Stimulated activated CD8-positive, alpha-beta memory T cell treated with anti-CD3 and anti-CD28 coated beads, Interleukin-4, amount 100 ng/mL, for 4 hours (primary cell): ENCODE measurements at places on chromosomes 2 and 18.

DNA sequence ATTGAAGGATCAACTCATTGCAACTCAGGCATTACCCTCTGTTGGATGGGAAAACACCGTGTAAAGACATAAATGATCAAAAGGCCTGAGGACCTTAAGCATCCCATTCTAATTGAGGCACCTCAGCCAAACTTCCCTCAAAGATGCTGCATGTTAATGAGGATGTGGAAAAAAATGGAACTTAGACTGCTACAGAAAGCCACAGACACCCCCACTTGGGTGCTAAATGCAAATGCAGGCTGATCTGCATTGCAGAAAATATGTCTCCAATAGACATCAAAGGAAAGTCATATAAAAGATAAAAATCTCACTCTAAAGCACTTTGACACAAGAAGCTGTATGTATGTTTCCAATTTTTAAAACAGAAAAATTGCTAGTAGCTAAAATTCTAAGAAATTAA lies 504.7 kb downstream of the KCNJ3 start:
- no peak for DNase-seq

DNA sequence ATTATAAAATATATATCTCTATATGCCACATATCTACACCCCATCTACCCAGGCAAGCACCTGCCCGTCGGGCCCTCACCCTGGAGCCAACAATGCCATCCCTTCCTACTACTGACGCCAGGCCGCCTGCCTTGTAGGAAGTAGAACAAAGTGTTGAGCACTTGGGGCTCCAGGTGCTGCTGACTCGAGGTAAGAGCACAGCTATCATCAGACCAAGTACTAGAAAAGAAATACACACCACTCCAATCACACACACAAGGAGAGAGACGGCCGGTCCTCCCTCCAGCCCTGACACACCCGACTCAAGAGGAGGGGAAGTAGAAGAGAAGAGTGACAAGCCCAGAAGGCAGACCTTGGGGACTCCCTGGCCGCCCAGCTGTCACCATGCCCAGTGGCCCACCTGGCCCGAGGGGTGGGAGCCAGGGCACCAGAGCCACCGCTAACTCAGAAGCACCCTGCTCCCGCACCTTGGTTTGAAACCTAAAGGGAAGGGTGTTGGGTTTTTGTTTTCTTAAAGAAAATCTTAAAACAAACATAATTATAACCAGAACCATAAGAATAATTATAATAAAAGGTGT lies 64.0 kb upstream of the POMC start:
- no peak for DNase-seq

DNA sequence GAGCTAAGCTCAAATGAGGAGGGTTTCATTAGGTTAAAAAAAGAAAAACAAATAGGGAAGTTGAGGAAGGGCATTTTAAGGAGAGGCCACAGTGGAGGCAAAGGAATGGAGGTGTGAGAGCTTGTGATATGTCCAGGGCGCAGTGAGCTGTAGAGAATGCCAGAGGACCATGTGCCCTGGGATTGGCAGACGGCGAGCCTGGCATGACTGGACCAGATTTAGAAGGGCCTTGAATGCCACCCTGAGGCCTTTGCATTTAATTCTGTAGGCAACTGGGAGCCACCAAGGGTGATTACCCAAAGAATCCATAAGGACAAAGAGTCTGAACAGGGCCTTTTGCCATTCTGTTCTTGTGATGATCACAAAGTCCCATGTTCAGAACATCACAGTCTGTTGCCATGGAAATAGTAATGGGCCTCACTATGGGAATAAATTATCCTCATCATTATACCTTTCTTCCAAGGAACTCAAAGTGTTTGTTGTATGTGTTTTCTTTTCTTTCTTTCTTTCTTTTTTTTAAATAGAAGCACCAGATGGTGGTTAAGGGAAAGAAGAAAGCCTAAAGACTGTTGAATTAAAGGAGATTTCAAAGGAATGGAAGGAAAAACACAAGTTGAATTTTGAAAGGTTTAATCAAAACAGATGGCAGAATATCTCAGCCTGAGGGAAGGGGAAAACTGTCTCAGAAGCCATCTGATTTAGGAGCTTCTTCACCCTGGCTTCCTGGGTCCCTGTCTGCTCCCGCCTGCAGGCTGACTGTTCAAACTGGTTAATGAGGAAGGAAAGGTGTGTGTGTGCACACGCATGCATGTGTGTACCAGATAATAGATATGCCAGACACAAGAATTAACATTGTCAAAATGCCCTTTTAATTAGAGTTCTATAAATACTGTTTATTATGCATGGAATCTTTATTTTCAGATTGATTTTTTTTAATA lies 31.6 kb upstream of the NCOA1 start:
- DNase-seq, result no peak

- no peak for DNase-seq
Observed at GRCh38 chr2:130796290-130796689, 40.4 kb upstream of the ARHGEF4 start.

GRCh38 chr2:85134255-85134895 lies 1.2 kb downstream of the TCF7L1 start:
- DNase-seq, result no peak

- no peak for DNase-seq
Observed at GRCh38 chr2:202339071-202339870, 36.9 kb upstream of the BMPR2 start.

DNA sequence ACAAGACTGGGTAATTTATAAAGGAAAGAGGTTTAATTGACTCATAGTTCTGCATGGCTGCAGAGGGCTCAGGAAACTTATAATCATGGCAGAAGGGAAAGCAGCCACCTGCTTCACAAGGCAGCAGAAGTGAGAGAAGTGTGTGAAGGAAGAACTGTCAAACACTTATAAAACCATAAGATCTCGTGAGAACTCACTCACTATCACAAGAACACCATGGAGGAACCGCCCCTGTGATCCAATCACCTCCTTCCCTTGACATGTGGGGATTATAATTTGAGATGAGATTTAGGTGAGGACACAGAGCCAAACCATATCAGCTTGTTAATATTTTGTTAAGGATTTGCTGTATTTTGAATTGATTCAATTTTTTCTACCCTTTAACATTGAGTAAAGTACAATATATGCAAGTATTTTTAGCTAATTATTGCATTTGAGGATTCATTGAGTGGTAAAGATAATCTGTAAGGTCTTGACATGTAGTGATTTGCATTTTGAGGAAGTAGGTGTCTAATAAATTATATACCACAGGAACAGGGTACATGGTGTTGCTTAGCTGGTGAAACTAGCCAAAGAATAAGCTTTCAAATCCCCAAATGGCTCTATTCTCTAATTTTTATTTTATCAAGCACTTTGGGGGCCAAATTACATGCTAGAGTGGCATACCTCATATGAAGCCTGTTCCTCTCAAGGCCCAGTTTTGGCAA lies 3.9 kb upstream of the C2orf69 start:
- DNase-seq, result no peak

GRCh38 chr18:56661360-56662062 lies 10.4 kb downstream of the WDR7 start:
- DNase-seq, result no peak

DNA sequence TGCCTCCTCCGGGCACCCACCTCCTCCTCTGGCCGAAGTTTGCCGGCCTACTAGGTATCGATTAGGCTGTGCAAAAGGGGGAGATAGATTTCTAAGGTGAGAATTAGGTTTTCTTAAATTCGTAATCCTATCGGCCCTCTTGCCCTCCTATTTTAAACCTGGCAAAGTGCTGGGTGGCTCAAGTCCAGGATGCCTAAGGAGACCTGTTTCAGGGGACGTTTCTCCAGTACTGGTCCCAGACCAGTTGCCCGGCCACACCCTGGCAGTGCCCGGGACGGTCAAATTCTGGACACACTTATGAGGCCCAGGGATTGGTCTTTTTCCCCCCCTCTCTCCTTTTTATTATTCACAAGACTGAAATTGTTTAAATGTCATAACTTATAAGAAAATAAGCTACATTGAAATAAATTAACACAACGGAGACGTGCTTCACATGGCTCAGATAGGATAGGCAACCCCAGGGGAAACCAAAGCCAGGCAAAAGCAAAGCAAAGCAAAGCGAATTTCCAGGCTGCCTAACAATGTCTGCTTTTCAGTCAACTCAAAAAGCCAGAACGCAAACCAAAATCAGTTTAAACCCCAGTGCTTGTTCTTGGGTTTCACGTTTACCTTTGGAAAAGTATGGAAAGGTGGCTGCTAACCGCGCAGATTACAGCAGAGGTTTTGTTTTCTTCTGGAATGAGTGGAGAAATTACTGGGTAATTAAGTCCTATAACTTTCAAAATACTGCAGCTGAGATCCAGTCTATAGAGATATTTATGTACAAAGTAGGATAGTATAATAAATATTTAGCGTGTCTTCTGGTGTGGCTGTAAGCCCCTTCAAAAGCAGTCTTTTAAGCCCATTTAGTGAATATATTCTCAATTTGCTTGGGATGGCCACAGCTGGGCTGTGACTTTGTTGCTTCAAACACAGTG lies 3.0 kb downstream of the GBX2 start:
- no peak for DNase-seq

DNA sequence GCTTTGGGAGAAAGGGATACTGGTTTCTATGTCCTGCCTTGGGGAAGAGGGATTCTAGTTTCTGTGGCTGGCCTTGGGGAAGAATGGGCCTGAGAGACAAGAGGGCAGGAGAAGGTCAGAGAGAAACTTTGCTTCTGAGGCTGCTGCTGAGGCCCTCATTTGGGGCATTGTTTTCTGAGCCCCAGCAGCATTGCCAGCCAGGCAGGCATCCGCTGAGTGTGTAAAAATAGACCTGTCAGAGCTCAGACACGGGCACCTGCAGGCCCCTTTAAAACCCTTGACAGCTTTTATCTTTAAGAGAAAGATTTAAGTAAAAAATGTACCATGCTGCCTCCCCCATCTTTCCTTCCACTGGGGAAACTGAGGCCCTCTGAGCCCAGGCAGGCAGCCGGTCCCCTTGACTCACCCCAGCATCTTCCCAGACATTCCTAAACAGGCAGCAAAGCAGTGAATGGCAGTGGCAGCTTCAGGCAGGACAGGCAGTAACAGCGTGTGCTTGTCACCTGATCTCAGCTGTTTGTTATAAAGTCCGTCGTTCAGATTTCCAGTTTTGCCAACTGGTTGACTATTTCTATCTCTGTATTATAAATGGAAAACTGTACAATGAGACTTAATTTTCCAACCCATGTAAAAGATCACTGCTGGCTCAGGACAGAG lies 27.6 kb downstream of the MLPH start:
- no peak for DNase-seq

DNA sequence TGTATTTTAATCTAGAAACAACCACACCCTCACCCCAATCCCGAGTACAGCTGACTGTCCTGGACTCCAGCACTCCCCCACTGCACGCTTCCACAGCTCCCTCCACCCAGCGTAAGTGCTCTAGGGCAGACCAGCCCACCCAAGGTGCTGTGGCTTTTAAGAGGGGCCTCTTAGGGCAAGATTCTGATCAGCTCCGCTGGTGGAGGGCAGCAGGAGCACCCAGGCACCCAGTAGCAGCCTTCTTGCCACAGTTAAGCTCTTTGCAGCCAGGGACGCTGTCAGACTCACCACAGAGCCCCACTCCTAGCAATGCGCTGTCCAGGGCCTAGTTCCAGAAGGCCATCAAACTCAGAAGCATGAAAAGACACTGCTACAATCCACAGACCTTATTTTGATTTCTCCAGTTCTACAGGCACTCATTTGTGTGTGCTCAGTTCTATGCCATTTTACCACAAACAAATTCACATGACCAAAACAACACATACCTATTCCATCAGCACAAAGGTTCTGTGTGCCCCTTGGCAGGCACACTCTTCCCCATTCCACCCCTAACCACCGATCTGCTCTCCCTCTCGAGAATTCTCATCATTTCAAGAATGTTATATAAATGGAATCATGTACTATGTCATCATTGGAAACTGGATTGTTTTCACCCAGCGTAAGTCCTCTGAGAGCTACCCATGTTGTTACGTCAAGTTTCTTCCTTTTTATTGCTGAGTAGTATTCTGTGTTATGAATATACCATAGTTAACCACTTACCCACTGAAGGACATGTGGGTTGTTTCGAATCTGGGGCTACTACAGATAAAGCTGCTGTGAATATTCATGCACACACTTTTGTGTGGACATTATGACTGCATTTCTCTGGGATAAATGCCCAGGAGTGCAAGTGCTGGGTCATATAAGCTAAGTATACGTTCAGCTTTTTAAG lies 40.4 kb downstream of the PTPN2 start:
- no peak for DNase-seq

- no peak for DNase-seq
Observed at GRCh38 chr2:101803128-101803527, 105.6 kb downstream of the MAP4K4 start.

DNA sequence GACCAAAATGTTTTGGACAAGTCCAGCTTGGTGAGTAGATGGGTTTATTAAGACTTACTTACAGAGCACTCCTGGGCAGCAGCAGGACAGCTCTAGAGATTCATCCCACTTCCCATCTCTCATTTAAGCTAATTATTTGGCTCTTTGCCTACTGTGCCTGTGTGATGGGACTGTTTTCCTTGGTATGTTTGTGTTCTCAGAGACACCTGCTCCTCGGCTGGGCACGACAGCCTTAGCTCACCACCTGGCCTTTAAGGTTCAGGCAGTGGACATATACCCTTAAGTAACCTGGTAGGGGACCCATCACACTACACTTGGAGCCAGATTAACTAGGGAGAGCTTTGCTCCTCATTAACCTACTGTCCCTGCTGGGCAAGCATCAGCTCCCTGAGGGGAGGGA lies 41.7 kb upstream of the EFEMP1 start:
- DNase-seq, result no peak

DNA sequence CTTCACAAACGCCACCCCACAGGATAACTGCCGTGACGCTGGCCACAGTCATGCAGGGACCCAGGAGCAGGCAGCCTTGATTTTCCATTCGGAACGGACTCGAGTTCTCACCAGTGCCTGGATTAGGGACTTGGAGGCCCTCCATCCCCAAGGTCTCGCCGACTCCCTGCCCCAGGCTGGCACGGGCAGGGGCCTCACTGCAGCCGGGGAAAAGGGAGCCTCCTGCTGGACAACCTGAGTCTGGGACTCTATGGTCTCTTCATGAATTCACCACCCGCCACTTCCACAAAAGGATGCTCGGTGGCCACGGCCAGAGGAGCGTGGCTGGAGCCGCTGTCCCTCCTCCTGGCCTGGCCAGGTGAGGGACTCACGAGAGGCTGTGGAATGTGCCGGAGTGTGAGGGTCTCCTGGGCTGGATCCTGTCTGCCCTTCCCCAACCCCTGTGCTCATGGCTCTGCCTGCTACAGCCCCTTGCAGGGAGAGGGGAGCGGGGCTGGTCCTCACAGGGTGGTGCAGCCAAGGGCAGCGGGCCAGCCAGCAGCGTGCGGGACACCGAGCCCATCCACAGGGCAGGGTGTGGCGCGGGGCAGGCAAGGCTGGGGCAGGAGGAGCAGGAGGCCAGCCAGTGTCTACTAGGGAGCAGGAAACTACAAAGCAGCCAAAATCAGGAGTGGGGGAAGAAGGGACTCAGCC lies 42.3 kb downstream of the AQP12A start:
- no peak for DNase-seq

GRCh38 chr2:218805627-218806026 lies 23.7 kb downstream of the CYP27A1 start:
- no peak for DNase-seq

- DNase-seq, result no peak
Observed at GRCh38 chr2:127669056-127669455, 6.3 kb downstream of the LIMS2 start.

GRCh38 chr18:7855028-7855427 lies 287.9 kb downstream of the PTPRM start:
- DNase-seq, result no peak

- no peak for DNase-seq
Observed at GRCh38 chr2:143467011-143467410, 337.8 kb downstream of the ARHGAP15 start.
